Suppressor macrophage treated with lipopolysaccharide for 1 hour (primary cell): ENCODE measurements at places on chromosomes 1 and 21.

DNA sequence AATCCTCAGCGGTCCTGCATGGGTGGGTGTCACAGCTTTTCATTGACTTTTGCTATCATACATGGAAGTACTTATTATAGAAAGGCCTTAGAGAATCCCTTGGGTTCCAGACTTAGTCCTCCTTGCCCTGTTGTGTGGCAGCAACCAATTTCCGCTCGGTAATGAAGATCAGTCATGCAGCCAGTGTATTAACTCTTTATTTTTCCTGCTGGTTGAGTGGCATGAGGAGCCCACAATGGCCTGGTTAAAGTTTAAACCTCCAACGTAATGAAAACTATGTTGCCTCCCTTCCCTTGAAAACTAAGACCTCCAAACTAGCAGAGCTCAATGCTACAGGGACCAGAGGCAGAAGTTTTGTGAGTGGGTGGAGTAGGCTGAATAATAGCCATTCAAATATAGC lies 20.0 kb downstream of the CITED4 start:
- DNase-seq: no peak

GRCh38 chr1:106254748-106255147 lies 801.7 kb upstream of the PRMT6 start:
- no peak for DNase-seq

DNA sequence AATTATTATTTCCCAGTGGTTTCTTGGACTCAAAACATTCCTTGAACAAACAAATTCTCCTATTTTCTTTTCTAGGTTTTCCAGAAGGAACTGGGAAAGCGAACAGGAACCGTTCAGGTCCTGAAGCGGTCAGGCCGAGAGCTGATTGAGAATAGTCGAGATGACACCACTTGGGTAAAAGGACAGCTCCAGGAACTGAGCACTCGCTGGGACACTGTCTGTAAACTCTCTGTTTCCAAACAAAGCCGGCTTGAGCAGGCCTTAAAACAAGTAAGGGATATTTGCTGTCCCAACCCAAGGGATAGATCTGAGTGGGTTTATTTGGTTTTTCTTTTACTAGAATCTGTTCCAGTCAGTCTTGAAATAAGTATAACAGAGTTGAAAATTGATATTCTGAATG lies 39.4 kb upstream of the BMP8A start:
- no peak for DNase-seq

DNA sequence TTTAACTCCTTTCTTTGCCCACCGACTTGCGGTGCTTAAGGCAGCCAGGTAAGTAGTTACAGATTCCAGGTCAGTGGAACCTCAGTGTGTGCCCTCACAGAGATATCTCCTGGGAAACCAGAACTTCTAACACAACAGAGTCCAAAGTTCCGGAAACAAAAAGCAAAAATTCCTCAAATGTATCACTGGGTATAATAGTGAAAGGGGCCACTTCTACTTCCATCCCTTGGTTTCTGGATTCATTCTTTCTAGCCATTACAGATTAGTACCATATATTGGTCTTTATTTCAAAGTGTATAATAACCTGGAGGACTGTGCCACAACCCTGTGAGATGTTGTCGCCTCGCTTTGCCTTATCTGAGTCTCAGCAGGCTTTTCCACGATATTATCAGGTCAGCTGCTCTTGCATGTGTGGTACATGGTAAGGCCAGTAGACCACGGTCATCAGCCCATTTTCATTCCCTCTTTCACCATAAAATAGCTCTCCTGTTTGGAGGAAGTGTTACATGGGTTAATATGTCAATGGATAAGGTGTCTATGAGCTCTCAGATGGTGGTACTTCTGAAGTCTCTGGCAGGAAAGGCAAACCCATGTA lies 14.9 kb upstream of the VASH2 start:
- no peak for DNase-seq

- DNase-seq: peak; percentile 92
These were observed 1.2 kb downstream of the BTF3L4 start for GRCh38 chr1:52057255-52057654.

DNA sequence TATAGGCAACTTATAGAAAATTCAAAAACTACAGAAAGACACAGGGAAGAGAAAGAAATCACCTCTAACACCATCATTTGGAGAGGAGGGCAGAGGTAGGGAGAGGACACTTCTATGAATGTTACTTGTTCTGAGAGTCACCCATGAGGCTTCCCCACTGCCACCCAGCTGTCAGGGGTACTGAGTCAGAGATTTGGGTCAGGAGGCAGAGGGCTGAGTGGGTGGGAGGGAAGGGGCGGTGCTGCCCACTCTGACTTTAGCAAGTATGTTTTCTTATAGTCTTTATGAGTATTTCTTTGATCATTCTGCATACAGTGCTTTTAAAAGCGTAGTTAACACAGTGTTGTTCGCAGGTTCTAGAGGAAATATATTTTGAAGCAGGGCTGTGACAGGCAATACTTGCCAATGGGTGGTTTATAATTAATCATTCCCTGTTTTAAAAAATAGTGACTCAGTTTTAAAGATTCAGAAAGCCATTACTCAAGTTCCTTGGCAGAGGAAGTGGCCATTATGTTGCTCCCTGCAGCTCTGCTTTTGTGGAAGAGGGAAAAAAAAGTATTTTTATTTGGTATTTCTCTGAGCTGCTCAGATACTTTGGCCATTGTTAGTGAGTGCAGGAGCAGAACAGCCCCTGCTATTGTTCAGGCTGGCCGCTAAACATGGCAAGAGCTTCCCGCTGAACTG lies 18.3 kb downstream of the IL6R start:
- peak; percentile 87 for DNase-seq
